A375 (cell line): ENCODE measurements at places on chromosomes 2 and 18. TPM values are rescaled to one million over a fixed set of nuclear protein-coding genes. Genes with fewer than 3 reads are reported as not detected.

The STPG4 gene
- 0.15 and 0.45 TPM in 2 replicates for total RNA-seq

The SLC4A5 gene
- total RNA-seq = 0.16 TPM in 1 of 2 replicates, not detected in the other

The SERPINB12 gene
- not detected in 2 replicates for total RNA-seq

The MATN3 gene
- total RNA-seq = 0.15 and 0.66 TPM in 2 replicates
